ENCODE measurements at places on chromosomes 6 and 20. TPM values are rescaled to one million over a fixed set of nuclear protein-coding genes. Genes with fewer than 3 reads are reported as not detected.
A peak's percentile ranks its signal among the peaks of the same experiment; 100 is the strongest.

DNA sequence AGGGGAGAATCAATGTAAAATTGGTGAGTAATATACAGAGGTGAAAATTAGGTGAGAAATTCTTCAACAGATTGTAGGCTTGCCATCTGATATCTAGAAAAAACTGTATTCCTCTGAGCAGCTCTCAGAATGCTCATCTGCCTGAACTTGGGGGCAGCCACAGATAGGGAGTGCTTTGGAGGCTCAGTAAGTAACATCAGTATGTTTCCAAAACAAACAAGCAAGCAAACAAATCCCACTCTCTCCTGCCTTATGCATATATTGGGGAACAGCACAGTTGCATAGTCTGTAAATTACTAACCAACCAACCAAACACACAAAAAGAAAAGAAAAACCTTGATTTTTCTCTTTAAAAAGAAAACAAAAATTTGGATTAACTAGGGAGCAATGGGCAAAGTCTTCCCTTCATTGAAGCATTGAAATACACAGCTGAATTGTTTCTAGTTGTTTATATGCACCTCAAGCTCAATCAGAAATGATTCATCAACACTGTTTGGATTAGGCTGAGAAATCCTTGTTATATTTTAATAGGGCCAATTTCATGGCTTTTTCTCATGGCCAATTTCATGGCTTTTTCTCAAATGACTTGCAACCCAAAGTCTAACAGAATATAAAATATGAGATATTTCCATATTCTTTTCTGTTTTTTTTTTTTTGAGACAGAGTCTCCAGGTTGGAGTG is 50.1 kb upstream of the DEK start:
- H3K27ac ChIP-seq: no peak overlapping the region
- no peak overlapping the region for H3K4me3 ChIP-seq
- peak; percentile 42 for DNase-seq
- H3K36me3 ChIP-seq: no peaks in the 10 kb centered on the region

DNA sequence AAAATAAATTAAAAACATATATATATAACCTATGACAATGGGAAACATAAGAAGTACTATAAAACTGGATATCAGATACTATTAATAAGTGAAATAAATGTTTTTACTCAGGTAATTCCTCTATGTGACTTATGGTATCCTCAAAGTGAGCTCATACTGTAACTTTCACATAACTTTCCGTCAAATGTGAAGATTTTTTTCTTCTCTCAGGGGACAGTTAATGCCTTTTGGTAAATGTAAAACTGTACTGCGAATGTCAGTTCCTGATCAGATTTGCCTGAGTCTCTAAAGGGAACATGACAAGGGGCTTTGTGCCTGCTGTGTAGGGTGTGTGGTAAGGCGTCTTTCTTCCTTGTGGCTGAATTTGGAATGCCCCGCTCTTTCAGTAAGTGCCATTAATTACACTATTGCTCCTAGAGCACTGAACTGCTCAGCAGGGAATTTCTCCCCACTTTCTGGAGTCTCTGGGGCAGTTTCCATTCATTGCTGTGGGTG is 271.8 kb downstream of the PRL start:
- H3K27me3 ChIP-seq: no peaks in the 10 kb centered on the region
- no peak overlapping the region for H3K4me3 ChIP-seq
- no peak for DNase-seq
- peak overlapping the region; percentile 40 for H3K27ac ChIP-seq
- H3K4me1 ChIP-seq: peaks cover 41% of the 10 kb centered on the region
- no peaks in the 10 kb centered on the region for H3K36me3 ChIP-seq

Gene SLC17A2
- total RNA-seq: not detected

- H3K36me3 ChIP-seq: no peaks in the 10 kb centered on the region
- no peaks in the 10 kb centered on the region for H3K27me3 ChIP-seq
- DNase-seq: no peak
- peak overlapping the region; percentile 44 for H3K27ac ChIP-seq
- no peak overlapping the region for H3K4me3 ChIP-seq
Measured at GRCh38 chr20:1845163-1845523, 50.1 kb upstream of the SIRPA start.

Gene PROKR2
- total RNA-seq: not detected

GRCh38 chr20:49866051-49866450 is 49.3 kb downstream of the SPATA2 start:
- H3K27ac ChIP-seq: no peak overlapping the region
- no peak overlapping the region for H3K4me3 ChIP-seq
- DNase-seq: no peak
- peaks cover 88% of the 10 kb centered on the region for H3K36me3 ChIP-seq
- H3K4me1 ChIP-seq: peaks cover 7% of the 10 kb centered on the region

Gene NHLRC1
- 1.0 TPM for total RNA-seq

- no peaks in the 10 kb centered on the region for H3K36me3 ChIP-seq
- H3K27ac ChIP-seq: no peak overlapping the region
- H3K4me3 ChIP-seq: no peak overlapping the region
- DNase-seq: no peak
- no peaks in the 10 kb centered on the region for H3K27me3 ChIP-seq
- H3K4me1 ChIP-seq: peaks cover 36% of the 10 kb centered on the region
Measured at GRCh38 chr6:44020148-44020547, 107.1 kb downstream of the MRPL14 start.

DNA sequence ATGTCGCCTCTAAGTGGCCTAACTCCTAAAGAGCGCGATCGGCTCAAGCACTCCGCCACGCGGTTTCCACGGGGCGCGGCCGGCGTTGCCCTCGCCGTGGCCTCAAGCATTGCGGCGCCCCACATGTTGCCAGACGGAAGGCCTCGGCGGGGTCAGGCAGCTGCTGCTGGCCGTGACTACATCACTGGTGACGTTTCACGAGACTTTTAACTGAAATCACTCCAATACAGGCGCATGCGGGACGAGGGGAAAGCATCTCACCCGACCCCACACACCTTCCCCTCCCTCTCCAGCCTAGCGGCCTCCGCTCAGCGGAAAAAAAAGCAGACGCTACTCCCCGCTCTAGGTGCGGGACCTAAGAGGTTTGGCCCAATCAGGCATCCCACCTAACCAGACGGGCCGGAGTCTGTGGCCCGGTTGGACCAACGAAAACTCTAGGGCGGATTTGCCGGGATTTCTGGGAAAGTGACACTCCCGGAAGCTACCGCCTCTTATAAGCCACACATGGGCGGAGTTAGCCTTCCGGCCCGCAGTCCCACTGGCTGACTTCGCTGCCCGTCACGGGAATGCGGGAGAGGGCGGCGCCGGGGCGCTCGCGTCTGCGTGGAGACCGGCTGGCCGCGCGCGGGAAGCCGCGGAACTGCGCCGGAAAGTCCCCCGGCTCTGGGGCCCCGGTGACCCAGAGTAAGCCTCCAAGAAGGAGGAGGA is at the start of gene NXT1:
Gene NXT1 (plus strand): TSS at position 596 of the 708 bp plus-strand sequence. CDS start 3,251 bp downstream, outside the sequence.
- H3K27ac ChIP-seq: peak within 1 kb of the TSS; percentile 91
- no peaks in the 10 kb centered on the region for H3K27me3 ChIP-seq
- H3K36me3 ChIP-seq: peaks cover 10% of the 10 kb centered on the region
- peak within 1 kb of the TSS; percentile 93 for H3K4me3 ChIP-seq
- H3K4me1 ChIP-seq: peaks cover 31% of the 10 kb centered on the region

Gene TTLL9
- 0.34 TPM for total RNA-seq

GRCh38 chr20:32142991-32143390 is 33.5 kb downstream of the TM9SF4 start:
- H3K4me3 ChIP-seq: no peak overlapping the region
- no peaks in the 10 kb centered on the region for H3K4me1 ChIP-seq
- H3K36me3 ChIP-seq: peaks cover 81% of the 10 kb centered on the region
- H3K27me3 ChIP-seq: no peaks in the 10 kb centered on the region
- no peak for DNase-seq
- no peak overlapping the region for H3K27ac ChIP-seq

DNA sequence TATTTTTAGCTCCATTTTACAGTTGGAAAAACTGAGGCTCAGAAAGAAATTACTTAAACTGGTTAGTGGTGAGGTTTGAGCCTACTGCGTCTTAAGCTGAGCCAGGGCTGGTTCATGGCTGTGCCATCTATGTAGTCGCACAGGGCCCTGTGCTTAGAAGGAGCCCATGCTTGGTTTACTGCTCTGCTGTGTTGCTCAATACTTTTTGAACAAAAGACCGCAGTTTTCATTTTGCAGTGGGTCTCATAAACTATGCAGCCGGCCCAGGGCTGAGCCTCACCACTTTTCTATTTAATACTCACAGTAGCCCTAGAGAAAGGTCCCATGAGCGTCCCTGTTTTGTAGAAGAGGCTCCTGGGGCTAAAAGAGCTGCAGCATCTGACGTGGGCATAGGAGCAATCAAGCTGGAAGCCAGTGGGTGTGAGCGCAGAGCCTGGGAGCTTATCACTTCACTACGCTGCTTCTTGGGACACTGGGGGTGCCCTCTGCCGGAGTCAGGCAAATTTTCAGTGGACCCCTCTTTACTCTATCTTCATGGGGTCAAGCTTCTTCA is 501 bp downstream of the SIRPB2 start:
- H3K36me3 ChIP-seq: no peaks in the 10 kb centered on the region
- H3K27ac ChIP-seq: peak overlapping the region; percentile 65
- DNase-seq: peak; percentile 70
- no peaks in the 10 kb centered on the region for H3K4me1 ChIP-seq
- no peaks in the 10 kb centered on the region for H3K27me3 ChIP-seq
- H3K4me3 ChIP-seq: peak overlapping the region; percentile 24

DNA sequence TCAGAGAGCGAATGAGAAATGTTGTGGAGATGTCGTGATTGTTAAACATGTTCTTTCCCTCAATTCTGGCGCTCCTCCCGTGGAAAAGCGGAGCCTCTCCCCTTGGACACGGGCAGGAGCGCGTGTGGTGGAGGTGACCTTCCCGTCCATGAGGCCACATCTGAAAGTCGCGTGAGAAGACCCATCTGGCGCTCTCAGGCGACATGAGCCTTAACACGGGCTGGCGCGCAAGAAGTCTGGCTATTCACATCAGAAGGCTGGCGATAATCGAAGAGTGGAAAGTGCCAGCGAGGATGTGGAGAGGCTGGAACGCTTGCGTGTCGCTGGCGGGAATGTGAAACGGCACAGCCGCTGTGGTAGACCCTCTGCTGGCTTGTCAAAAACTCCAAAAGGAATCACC is 341.3 kb downstream of the ZFAND3 start:
- no peaks in the 10 kb centered on the region for H3K27me3 ChIP-seq
- H3K4me1 ChIP-seq: no peaks in the 10 kb centered on the region
- no peak for DNase-seq
- H3K36me3 ChIP-seq: no peaks in the 10 kb centered on the region
- no peak overlapping the region for H3K27ac ChIP-seq
- H3K4me3 ChIP-seq: no peak overlapping the region

Gene HLA-DQA2
- 0.40 TPM for total RNA-seq

DNA sequence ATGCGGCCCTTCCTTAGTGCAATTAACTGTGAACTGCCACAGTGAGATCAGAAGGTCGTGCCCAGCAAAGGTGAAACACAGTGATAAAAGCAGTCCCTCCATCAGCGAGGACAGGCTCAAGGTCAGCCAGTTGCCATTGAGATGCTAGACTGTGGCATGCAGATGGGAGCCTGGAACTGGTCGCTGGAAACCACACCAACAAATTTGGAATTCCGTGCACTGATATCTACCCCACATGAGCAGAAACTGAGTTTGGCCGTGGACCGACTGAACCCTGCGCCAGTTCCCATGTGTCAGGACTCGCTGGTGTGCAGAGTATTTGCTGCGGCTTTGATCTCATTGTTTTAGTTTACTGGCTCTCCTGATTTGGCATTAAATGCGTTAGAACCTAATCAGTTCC is 125.6 kb upstream of the QKI start:
- no peak for DNase-seq
- no peaks in the 10 kb centered on the region for H3K4me1 ChIP-seq
- no peak overlapping the region for H3K4me3 ChIP-seq
- H3K36me3 ChIP-seq: no peaks in the 10 kb centered on the region
- no peak overlapping the region for H3K27ac ChIP-seq

GRCh38 chr6:2744209-2744771 is 6.4 kb downstream of the MYLK4 start:
- no peak for DNase-seq
- H3K4me1 ChIP-seq: peaks cover 25% of the 10 kb centered on the region
- H3K27me3 ChIP-seq: no peaks in the 10 kb centered on the region
- H3K36me3 ChIP-seq: no peaks in the 10 kb centered on the region

Gene SAMD3
- not detected for total RNA-seq

DNA sequence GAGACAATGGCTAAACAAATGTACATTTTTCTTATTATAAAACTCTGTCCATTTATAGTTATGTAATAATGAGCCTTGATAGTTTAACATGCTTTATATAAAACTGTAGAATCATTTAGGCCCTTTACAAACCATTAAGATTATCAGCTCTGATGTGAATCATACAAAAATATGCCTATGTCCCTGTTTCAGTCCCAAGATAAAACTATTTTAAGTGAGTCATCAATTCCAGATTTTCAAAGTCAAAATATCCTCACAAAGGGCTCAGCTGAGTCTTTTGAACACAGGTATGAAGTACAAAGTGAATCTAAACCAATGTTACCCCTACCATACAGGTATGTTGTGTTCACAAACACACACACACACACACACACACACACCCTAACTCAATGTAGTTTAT is 88.0 kb downstream of the PTPRK start:
- no peaks in the 10 kb centered on the region for H3K36me3 ChIP-seq
- H3K4me3 ChIP-seq: no peak overlapping the region
- DNase-seq: no peak
- peaks cover 18% of the 10 kb centered on the region for H3K4me1 ChIP-seq
- no peak overlapping the region for H3K27ac ChIP-seq

DNA sequence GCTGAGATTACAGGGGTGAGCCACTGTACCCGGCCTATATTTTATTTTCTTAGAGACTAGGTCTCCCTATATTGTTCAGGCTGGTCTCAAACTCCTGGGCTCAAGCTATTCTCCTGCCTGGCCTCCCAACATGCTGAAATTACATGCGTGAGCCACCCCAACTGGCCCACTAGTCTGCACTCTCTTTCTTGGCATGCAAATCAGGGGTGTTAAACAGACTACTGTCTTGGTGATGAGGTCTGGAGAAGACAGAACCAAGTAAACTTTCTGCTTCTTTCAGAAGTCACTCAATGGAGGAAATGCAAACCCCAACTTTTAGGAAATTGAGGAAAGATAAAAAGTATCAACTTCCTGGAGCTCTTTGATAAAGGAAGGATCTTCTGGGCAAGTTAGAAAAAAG is 8.0 kb upstream of the TUBB2B start:
- H3K27me3 ChIP-seq: peaks cover 3% of the 10 kb centered on the region
- no peak overlapping the region for H3K4me3 ChIP-seq
- H3K36me3 ChIP-seq: no peaks in the 10 kb centered on the region
- peaks cover 6% of the 10 kb centered on the region for H3K4me1 ChIP-seq

DNA sequence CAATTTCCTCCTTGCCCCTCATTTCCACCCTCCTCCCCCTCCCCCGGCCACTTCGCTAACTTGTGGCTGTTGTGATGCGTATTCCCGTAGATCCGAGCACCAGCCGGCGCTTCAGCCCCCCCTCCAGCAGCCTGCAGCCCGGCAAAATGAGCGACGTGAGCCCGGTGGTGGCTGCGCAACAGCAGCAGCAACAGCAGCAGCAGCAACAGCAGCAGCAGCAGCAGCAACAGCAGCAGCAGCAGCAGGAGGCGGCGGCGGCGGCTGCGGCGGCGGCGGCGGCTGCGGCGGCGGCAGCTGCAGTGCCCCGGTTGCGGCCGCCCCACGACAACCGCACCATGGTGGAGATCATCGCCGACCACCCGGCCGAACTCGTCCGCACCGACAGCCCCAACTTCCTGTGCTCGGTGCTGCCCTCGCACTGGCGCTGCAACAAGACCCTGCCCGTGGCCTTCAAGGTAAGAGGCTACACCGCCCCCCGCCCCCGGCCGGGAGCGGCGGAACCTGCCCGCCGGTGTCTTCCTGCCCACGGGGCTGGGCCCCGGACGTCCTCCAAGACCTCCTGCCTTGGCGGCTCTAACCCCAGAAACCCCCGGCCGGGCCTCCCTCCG is 44.9 kb upstream of the SUPT3H start:
- H3K27me3 ChIP-seq: peaks cover 44% of the 10 kb centered on the region
- peak overlapping the region; percentile 59 for H3K4me3 ChIP-seq
- peak overlapping the region; percentile 27 for H3K27ac ChIP-seq
